ENCODE measurements at places on chromosomes 7 and 10.

DNA sequence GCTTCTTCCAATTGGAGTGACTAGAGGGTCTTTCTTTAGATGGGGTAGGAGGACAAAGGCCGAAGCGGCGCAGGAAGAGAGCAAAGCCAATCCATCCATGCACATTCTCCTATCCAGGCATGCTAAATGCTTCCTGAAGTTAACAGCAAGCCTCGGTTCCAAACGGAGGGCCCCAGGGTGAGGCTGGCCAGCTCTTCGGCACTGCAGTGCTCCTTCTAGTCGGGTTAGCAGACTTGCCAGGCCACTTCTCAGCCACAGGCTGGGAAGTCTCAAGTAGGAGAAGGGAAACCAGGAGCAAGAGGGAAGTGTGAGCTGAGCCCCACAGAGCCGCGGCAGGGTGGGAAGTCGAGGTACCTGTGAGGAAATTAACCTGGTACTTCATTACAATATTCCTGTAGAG, 253.8 kb upstream of the INHBA start:
- no peak for DNase-seq

DNA sequence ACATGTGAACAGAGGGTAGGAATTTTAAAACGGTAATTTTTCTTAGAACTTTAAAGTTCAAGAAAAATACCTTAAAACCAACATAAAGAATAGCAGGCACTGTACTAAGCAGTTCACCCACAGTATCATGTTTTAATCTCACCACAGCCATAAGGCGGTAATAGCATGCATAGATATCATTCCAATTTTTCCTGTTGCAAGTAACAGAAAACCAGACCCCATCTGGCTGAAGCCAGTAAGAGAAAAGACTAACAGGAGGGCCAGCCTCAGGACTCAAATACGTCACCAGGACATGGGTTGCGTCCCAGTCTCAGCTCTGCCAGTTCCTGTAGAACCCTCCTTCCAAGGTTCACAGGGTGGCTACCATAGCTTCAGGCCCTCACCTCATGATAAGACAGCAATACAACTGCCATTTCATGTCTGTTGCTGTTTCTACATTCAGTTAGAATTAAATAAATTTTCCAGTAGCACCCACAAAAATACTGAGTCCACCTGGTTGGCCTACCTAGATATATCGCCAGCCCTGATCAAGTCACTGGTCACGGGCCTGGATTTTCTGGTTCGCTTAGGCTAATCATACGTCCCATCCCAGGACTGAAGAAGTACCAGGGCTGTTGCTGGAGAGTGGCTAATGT, 2.0 kb upstream of the RNF32 start:
- no peak for DNase-seq

- DNase-seq = no peak
Observed at GRCh38 chr7:105766421-105767073, 109.9 kb downstream of the ATXN7L1 start.

GRCh38 chr7:27169658-27170425, 4.3 kb downstream of the HOXA10 start:
- DNase-seq = no peak

DNA sequence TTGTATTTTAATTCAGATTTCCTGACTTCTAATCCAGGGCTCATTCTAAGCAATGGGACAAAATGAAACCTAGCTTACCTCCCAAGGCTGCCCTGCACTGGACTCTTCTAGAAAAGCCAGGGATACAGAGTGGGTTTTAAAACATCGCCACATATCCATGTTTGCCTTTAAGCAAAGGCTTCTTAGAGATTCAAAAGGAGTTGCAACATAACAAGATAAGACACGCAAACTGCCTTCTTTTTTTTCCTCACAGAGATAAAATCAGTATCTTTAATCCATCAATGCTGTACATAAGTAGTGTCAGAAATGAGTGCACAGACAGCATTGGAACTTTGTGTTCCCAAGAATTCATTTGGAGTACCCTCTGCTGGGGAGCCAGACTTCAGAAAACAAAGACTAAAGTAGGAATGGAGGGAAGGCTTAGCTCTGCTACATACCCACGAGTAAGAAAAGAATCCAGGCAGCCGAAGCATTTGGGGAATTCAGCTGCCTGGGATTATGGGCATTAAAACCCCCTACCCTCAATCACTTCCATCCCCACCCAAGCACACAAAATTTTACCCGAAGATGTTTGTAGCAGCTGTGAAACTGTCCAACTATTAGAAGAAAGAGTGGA, 427.8 kb downstream of the ARL4A start:
- DNase-seq = no peak

DNA sequence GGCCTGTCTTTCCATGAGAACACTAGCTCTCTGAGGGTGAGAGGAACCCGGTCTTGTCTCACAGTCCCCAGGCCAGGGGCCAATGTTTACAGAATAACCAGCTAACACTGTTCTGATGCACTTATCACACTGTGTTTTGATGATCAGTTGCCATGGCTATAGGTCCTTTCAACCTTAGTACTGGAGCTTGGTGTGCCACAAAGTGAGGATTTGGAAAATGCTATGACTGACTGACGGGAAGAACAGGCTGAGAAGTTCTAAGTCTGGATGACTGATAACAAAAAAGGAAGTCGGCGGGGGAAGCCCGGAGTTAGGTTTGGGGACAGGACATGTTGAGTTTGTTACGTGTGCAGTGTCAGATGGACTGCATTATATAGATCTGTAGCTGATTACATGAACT, 141.8 kb downstream of the CTTNBP2 start:
- DNase-seq = no peak

GRCh38 chr7:151575410-151575809, 55.7 kb upstream of the RHEB start:
- no peak for DNase-seq

DNA sequence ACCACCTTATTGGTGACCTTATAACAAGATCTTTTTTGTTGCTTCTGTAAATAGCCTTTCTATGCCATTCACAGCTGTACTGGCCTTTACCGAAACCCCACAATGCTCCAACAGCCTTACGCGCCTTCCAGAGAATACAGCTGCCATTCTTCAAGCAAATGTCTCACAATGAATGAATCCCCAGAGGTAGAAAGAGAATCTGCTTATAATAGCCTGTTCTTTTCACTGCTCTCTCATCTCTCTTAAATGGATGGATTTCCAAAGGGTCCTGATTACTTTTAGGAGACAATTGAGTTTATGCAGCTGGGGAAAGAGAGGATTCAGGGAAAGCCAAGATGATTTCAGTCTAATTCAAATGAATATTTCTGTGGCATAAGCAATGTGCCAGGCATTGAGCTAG, 183.1 kb upstream of the PDE1C start:
- no peak for DNase-seq

- DNase-seq = no peak
Observed at GRCh38 chr10:7107285-7107684, 303.5 kb downstream of the SFMBT2 start.

GRCh38 chr7:115910541-115911164, 119.9 kb downstream of the TFEC start:
- no peak for DNase-seq

DNA sequence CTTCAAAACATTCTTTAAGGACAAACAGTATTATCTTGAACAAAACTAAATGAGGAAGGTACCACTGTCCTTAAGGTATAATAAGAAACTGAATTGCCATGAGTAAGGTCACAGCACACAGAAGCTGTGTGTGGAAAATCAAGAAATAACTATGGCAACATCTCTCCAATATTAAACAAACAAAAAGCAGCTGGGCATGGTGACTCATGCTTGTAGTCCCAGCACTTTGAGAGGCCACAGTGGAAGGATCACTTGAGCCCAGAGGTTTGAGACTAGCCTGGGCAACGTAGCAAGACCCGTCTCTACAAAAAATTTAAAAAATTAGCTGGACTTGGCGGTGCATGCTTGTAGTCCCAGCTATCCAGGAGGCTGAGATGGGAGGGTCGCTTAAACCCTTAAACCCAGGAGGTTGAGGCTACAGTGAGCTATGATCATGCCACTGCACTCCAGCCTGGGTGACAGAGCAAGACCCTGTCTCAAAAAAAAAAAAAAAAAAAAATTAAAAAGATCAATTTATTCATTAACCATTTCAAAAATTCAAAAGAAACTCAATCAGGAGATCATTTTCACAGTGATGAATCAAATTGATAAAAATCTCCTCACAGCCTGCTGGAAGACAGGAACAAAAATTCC, 195.4 kb downstream of the SKIDA1 start:
- DNase-seq = no peak

GRCh38 chr7:124101173-124101768, 68.4 kb upstream of the TMEM229A start:
- DNase-seq = no peak

GRCh38 chr10:36574207-36574606, 551.2 kb upstream of the ANKRD30A start:
- DNase-seq = no peak

DNA sequence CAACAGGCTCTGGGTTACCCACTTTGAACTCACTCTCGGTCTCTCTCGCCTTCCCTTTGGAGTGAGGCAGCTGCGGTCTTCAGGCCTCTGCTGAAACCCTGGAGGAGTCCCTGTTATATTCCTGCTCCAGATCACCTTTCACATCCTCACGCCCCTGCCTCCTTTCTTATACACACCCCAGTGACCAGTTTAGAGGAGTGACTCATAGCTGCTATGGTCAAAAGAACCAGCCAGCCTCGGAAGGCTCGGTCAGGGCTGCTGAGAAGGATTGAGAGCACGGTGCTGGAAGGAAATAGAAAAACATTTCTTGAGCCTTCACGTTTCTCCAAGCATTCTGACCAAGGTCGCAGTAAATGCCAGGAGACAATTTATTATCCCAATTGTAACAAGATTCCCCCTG, 28.3 kb upstream of the SVOPL start:
- DNase-seq = no peak

DNA sequence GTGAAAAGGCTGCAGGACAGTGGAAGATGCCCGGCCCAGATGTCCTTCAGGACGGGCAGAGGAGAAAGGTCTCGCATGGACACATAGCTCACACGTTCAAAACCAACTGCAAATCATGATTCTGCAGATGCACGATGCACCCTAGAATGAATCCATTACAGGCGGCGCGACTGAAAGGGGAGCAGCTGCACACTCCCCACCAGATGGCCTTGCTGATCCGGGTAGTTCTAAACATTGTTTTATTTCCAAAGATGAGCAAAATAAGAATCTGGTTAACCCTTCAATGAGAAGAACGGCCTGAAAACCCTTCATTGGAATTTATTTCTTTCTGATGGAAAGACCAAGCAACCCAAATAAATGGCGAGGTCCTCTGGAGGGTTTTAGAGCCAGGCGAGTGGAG, 33.8 kb downstream of the CHST15 start:
- DNase-seq = no peak

- no peak for DNase-seq
Observed at GRCh38 chr10:79883986-79884385, 57.4 kb downstream of the NUTM2E start.

- DNase-seq = no peak
Observed at GRCh38 chr7:94177441-94177840, 173.3 kb upstream of the BET1 start.

DNA sequence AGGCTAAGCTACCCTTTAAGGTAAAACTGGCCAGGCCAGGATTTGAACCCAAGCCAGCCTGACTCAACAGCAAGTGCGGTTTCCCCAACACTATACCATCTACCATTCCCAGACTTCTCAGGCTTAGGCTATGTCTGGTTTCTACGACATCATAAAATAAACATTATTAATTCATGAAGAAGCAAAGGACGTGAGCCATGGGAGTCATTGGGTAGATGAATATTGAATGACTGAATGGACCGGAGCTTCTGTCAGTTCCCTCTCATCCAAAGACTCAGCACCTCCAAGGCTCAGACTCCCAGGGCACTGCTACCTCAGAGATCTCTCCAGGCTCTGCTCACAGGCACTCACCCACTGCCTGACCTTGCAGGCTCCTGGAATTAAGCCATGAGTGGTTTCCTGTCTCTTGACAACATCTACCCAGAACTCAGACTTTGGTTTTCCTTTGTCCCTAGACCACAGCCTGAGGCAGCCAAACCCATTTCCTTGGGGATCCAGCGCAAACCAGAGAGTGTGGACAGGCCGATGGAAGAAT, 64.6 kb upstream of the STEAP1B start:
- DNase-seq = no peak

GRCh38 chr10:13990946-13991345, 339.8 kb downstream of the FRMD4A start:
- DNase-seq = no peak
